PC-3 (cell line): ENCODE measurements at places on chromosomes 1 and 21. TPM values are rescaled to one million over a fixed set of nuclear protein-coding genes. Genes with fewer than 3 reads are reported as not detected.

DNA sequence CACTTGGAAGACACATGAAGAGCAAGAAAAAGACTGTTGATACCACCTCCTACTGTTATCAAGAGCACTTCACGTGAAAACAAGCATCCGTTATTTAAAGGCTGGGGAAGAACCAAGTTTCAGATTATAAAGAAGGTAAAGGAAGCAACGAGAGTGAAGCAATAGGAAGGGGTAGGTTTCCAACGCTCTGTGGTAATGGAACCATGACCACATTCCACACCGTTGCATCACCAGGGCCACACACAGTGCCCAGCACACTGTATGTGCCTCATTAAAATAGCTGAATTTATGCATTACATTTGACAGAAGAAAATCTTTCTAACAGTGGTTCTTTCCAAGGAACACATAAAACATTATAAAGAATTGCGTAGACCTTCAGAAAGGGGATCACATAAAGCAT, 435.8 kb downstream of the MRPL39 start:
- peak; percentile 55 for DNase-seq

DNA sequence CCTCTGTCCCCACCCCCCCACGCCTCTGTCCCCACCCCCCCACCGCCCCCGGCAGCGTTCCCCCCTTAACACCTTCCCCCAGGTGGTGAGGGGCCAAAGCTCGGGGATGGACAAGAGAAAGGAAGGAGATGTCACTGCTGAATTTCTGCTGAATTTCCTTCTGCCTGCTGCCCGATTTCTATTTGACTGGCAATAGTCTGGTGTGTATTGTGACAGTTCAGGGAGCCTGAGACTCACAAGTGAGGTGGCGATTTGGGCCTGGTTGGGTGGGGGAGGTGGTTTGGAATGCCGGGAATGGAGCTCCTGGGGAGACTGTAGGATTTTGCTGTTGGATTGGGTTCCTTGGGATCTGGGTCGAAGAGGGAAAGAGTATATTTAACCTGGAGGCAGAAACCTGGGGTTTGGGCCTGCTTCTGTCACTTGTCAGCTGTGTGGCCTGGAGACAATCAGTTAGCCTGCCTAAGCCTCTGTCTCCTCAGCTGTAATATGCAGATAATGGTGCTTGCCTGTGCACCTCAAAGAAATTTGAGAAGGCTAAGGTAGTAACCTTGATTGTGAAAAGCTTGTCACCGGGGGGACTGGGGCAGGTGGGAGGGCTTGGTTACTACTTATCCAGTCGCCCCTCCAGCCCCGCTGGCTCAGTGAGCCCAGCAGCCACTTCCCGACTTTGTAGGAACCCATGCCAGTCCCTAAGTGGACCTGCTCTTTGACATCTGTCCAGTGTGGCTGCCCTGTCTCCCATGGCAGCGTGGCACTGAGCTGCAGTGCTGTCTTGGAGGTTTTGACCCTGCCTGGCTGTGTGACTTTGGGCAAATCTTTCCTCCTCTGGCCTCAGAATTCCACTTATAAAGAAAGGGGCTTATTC, 7.7 kb upstream of the LMNA start:
- peak; percentile 39 for DNase-seq

DNA sequence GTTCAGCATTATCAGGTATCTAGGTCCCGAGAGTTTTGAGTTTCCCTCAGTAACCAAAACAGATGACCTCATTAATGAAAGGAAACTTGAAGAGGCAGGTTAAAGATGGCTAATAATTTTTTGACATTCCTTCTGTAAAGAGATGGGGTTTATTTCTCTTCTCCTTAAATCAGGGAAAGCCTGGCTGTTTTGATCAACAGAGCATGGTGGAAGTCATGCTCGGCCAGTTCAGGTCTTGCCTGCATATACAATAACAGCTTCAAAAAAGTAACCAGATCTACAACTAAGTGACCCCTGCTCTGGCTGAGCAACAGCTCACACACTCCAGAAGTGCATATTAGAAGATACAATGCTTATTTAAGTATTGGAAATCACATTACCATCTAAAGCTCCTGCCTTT, 36.6 kb upstream of the POU2F1 start:
- no peak for DNase-seq

GRCh38 chr1:72997624-72998023, 715.3 kb upstream of the NEGR1 start:
- DNase-seq: no peak

GRCh38 chr1:22584001-22584562, 20.8 kb downstream of the EPHA8 start:
- DNase-seq: no peak

GRCh38 chr1:37868466-37868865, 9.1 kb upstream of the MTF1 start:
- no peak for DNase-seq

DNA sequence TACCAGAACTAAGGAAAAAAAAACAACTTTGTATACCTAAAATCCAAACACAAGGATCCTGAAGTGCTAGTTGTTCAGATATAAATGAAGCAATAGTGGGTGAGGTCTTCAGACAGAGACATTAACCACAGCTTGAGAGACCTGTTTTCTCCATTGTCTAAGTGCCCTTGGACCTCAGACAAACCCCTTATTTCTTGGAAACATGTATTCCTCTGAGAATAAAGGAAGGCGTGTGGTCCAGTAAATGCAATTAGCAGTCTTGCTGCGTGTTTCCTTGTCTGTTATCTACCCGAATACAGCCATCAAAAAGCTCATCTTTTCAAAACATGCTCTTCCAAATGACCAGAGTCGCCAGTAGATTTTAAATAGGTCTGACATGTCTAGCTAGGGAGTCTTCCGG, 291.1 kb upstream of the NFIA start:
- DNase-seq: no peak

- no peak for DNase-seq
Observed at GRCh38 chr1:33288976-33289857, 31.7 kb downstream of the A3GALT2 start.

- no peak for DNase-seq
Observed at GRCh38 chr1:205842229-205842628, 7.7 kb downstream of the PM20D1 start.

DNA sequence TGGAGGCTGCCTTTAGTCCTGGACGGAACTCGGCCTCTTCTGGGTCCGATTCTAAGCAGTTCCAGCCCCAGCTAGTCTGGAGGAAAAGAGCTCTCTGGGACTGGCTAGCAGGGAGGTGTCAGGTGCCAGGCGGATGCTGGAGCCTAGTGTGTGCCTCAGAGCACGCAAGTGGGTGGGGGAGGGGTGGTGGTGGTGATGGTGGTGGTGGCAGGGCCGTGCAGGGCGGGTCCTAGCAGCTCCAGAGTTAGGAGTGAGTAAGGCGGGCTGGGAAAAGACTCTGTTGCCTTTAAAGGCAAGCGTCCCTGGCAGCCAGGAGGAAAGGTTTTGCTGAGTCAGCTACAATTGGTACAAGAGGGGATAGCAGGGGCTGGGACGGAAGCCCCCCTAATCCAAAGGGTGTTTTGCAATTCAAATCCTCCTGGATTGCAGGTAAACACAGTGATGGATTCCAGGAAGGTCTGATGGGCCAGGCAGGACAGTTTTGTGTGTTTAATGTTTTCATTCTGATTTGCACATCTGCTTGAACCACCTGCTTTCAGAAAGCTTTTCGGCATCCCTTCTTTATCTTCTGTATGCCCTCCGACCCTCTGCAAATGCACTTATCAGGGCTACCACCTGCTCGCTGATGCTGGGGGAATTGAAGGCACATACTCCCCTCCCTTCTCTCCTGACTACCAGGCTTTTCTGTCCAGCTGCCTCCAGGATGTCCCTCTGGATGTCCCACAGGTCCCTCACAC, 4.1 kb upstream of the SLC2A1 start:
- peak; percentile 69 for DNase-seq

CNTN2 gene
- 0.07 and 0.12 TPM in 2 replicates for total RNA-seq

SLAMF1 gene
- total RNA-seq: not detected in 2 replicates

CTPS1 gene
- total RNA-seq: 63.4 and 122 TPM in 2 replicates

NSL1 gene
- total RNA-seq: 37.3 and 56.1 TPM in 2 replicates
